ENCODE measurements at places on chromosomes 1 and 21.
A peak's percentile ranks its signal among the peaks of the same experiment; 100 is the strongest.

DNA sequence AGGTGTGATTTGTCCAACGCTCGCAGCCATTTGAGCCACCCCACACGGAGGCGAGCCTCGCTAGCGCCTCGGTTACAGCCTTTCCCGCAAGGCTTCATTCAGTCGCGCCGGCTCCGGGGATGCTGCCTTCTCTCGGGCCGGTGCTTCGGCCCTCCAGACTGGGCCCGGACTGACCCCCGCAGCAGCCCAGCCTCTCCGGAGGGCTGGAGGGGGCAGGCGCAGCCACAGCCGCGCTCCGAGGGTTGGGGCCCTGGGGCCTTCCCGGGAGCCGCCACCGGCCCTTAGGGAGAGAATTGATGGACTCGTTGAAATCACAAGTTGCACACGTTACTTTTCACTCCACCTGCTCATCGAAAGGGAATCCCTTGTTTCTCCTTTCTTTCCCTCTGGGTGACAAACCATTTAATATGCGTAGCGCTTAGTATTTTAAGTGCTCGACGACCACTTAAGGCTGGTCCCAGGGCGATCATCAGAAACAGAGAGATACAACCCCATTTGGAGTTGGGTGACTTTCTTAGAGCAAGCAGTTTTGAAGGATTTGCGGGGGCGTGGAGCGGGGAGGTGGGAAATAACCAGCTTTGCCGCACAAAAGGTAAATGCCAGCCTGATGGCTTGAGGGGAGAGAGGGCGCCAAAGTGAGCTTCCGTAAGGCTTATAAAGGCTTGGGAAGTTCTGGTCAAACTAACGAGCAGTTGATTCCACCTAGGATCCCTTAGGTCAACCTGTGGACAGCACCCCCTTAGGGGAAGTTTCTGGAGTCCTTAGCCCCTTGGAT, 24.6 kb upstream of the ENAH start:
- DNase-seq, result no peak

DNA sequence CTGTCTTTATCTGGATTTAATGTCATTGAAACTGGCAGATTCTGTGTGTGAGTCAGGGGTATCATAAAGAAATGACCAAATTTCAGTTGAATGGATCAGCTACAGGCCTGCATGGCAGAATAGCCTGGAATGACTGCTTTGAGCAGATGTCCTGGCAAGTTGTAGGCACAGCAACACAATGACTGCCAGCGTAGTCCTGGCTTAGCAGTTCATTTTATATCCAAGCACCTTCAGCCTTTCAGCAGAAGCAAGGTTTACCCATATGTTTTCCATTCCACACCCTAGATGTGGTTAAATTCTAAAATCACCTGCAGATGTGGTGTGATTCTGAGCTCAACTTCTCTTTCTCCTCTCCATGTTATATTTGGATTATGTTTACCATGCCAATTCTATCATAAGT, 22.3 kb upstream of the PTGFR start:
- no peak for DNase-seq

GRCh38 chr1:232766241-232766890, 38.9 kb upstream of the MAP10 start:
- DNase-seq, result peak; percentile 43

DNA sequence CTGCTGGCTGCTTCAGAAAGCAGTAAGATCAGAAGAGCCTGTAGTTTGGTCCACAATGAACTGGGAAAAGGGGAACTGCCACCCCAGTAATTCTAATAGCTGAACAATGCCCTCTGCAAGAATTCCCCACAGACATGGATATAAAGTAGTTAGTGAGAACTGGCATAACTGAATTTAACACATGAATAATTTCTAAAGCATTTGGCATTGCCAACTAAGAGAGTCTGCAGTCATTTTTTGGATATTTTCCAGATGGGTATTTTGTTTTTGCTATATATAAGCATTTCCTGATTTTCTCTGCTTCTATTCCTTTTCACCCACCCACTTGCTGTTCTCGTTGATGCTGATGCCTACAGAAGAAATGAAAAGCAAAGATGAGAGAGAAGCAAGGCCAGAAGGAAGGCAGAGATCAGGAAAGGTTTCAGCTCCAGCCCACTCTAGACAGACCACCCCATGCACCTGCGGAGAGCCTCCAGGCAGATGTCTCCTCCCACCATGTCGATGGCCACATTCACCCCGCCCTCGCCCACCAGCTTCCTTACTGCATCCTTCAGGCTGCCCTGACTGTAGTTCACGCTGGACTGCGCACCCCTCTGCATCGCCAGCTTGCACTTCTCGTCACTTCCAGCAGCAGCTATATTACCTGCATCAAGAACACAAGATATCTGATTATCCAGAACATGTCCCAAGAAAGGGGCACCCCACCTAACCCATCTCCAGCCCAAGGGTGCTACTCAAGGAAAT, 55.9 kb upstream of the SEC16B start:
- DNase-seq, result no peak

DNA sequence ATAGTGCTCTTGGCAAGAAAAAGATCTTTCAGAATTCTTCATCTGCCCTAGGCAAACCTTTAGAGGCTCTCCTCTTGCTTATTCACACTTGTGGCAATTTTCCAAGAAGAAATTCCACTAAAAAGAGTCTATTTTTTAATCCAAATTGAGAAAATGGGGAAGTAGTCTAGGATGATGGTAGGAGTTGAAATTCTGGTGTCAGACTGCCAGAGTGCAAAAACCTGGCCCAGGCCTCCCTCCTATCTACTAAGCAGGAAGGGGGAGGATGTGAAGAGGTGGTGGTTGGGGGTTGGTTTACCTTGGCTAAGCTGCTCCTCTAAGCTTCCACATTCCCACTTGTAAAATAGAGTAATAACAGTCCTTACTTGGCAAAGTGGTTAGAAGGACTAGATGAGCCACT, 120.6 kb upstream of the KCNJ15 start:
- peak; percentile 10 for DNase-seq

DNA sequence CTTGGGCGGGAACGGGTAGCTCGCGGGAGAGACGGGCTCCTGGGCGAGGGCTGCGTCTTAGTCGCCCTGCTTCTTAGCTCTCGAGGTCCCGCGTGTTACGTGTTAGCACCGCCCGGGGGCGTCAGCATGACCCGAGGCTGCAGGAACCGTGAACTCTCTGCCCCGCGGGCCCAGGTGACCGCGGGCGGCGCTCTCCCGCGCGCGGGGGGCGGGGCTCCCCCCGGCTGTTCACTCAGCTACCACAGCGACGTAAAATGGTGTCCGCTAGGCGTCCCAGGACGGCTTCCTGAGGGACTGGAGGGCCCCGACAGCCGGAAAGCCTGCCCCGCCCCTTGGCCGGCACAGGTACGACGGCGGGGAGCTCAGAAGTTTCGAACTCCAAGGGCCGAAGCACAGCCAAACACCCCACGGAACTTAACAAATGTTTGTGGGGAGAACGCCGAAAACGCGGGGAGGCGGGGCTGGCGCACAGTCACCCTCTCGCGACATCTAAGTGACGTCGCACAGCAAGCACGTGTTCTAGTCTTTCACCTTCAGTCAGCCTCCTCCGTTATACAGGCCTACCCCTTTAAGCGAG, 780 bp upstream of the RBM15 start:
- no peak for DNase-seq

- no peak for DNase-seq
These were observed 193.1 kb upstream of the DAB1 start for GRCh38 chr1:57616921-57617320.

GRCh38 chr1:100622966-100623762, 85.2 kb downstream of the GPR88 start:
- DNase-seq, result peak; percentile 88

GRCh38 chr21:42837421-42838211, 41.7 kb downstream of the WDR4 start:
- DNase-seq, result no peak

DNA sequence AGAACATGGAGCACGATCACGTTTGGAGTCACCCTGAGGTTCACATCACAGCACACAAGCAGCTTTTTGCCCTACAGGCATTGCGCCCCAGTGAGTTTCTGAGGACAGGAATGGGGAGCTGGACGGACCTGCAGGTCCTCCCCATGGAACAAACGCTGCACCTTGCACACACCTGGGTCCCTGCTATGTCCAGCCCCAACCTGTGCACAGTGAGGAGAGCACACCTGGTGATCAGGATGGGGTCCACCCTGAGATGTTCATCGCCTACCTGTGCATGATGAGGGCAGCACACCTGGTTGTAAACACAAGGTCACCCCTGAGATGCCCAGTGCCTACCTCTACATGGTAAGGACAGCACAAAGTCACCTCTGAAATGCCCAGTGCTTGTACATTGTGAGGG, 45.9 kb downstream of the TCP10L start:
- no peak for DNase-seq

GRCh38 chr1:109535971-109536491, 3.6 kb upstream of the GPR61 start:
- no peak for DNase-seq

DNA sequence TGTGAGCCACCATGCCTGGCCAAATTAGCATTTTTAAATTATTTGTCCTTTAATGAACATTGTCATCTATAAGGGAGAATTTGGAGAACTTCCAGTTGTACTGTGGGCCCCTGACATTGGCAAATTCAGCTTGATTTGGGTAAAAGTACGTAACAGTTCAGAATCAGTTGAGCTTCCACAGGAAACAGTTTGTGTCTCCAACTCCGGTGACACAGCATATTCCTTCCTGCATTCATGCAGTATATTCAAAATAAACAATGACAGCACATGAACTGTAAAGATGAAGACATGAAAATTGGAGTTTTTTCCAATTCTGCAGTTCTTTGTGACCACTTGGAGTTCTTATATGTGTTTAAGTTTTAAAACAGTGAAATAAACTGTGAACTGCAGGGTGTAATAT, 28.2 kb downstream of the RNF220 start:
- DNase-seq, result no peak

DNA sequence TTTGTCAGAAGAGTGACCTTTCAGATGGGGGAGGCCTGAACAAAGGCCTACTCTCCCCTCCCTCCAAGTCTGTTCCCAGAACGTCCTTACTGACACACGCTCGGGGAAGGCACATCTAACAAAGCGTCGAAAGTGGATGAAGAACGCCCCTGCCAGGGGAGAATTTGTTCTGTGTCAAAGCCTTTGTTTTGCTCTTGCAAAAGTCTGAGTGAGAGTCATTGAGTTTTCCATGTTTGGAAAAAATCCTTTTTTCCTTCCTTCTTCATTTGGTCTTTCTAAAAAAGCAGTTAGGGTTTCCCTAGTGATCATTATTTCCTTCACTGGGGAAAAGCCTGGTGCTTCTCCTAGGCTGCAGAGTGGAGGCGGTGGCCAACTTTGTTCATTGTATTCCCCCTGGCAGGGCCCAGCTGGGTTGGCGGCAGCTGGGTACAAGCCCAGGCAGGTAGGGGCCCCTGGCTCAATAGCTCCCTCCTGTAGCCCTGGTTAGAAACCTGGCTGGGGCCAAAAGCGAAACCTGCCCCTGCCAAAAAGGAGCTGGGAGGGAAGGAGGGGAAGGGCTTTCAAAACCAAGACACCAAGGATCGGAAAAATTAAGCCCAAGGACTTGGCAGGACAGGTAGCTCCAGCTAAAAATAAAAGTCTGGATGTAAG, 81.1 kb downstream of the ITPKB start:
- DNase-seq, result no peak

- DNase-seq, result no peak
These were observed 111.8 kb upstream of the NBPF11 start for GRCh38 chr1:148263906-148264255.

GRCh38 chr1:208977638-208978256, 605.8 kb upstream of the CAMK1G start:
- DNase-seq, result no peak

DNA sequence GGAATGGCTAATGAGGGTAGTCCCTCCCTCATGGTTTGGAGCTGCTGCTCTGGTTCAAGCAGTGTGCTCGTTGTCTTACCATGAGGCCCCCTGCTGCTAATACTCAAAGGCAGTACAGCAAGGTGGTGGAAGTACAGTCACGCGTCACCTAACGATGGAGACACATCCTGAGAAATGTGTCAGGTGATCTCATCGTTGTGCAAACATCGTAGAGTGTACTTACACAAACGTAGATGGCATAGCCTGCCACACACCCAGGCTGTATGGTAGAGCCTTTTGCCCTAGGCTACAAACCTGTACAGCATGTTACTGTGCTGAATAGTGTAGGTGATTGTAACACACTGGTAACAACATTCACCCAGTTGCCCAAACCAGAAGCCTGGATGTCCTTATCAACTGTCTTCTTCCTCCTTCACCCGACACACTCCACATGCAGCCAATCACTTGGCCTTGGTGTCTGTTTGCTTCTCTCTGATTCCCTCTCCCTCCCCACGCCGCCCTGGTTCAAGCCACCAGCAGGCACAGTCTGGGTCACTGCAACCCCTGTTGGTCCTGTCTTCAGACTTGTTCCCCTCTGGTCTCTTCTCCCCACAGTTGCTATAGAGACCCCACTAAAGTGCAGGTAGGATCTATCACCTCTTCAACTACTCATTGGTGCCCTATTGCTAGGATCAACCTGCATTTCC, 6.0 kb upstream of the KCNA2 start:
- DNase-seq, result no peak

- DNase-seq, result no peak
These were observed 64.9 kb downstream of the PCNT start for GRCh38 chr21:46388896-46389295.

DNA sequence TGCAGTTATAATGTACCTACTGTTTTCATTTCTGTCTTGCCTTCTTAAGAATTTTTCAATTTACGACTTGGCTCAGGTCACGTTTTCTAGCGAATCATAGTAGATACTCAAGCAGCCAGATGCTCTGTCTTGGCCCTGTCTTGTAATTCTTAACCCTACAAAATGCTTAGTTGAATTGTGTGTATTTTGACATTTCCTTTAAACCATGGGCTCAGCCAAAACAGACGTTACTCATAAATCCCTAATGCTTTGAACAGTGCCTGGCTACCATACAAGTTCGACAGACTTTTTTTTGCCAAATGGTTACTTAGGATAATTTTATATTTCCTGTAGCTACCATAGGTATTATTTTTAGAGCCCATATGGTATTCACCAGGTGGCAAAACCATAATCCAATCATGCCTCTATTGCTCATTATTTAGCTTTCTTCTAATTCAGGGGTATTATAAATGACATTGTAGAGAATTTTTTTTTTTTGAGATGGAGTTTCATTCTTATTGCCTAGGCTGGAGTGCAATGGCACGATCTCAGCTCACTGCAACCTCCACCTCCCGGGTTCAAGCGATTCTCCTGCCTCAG, 54.3 kb downstream of the KCNK1 start:
- DNase-seq, result no peak

DNA sequence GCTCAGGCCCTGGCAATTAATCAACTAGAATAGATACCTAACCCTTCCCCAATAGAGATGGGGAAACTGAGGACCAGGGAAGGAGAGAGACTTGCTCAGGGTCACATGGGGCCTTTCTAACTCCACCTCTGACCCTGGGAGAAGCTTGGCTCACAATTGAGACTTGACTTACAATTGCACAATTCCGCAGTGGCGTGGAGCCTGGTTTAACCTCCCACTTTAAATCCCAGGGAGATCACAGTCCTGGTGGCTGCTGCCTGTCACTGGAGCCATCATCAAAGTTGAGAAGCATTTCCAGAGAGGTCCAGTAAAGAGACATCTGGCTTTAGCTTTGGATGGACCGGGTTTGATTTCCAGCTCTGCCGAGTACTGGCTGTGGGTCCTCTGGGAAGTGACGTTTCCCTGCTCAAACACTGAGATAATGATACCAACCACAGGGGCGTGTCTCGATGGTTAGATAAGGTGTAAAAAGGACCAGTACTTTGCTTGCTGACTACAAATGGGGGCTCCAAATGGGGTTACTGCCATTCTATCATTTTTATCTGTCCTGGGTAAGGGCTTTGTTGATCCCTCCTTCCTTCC, 39.3 kb downstream of the TRIM62 start:
- no peak for DNase-seq

GRCh38 chr1:186793582-186793927, 35.2 kb upstream of the PLA2G4A start:
- peak; percentile 29 for DNase-seq
